ENCODE measurements at places on chromosomes 2 and 18.

GRCh38 chr2:235599596-235600338 is 105.9 kb downstream of the AGAP1 start:
- no peak for DNase-seq

DNA sequence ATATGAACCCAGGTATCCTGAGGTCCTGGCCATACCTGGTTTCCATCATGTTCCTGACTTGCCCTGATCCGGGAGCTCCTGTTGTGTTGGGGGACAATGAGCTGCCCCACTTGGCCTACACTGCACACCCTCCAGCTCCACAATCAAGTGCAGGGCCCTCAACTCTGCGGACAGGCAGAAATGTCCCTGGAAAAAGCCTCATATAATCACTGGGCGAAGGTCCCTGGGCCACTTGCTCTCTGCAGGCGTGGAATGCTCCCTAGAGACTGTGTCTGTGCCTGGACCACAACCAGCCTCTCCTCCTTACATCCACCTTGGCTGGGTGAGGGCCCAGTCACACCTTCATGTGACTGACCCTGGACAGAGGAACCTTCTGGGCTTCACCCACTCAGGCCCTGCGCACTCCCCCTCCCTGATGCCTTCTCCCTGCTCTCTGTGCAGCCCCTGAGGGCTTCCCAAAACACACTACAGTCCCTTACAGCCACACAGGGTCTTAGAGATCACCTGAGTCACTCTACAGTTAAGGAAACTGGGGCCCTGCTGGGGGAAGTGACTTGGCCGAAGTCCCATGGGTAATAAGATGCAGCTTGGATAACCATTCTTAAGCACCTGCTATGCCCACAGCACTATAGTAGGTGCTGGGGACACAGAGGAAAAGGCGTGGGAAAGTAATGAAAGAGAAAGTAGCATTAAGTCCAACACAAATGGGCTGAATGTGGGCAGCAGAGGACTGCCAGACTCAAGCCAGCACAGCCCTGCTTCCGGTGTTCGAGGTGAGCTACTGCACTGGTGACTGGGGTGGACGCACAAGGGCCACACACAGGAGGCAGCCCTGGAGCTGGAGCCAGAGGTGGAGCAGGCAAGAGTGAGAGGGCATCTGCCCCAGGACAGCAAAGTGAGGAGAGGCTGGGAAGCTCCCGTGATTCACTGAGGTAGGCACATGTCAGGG is 9.8 kb downstream of the BOLA3 start:
- DNase-seq, result peak; percentile 24

GRCh38 chr2:75920859-75921551 is 210.3 kb upstream of the GCFC2 start:
- DNase-seq, result no peak

DNA sequence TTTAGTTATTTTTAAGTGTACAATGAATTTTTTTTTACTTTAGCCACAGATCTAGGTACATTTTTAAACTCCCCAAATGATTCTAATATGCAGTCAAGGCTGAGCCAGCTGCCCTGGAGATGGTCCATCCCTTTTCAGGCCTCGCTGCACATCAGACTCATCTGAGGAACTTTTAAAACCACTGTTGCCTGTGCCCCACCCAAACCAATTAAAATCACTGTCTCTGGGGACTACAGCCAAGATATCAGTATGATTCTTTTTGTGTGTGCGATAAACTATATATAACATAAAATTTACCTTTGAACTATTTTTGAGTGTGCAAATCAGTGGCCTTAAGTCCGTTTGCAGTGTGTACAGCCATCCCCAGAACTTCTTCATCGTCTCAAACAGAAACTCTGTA is 9.1 kb upstream of the MALT1 start:
- no peak for DNase-seq

GRCh38 chr2:135916207-135916606 is 40.0 kb upstream of the MCM6 start:
- no peak for DNase-seq

DNA sequence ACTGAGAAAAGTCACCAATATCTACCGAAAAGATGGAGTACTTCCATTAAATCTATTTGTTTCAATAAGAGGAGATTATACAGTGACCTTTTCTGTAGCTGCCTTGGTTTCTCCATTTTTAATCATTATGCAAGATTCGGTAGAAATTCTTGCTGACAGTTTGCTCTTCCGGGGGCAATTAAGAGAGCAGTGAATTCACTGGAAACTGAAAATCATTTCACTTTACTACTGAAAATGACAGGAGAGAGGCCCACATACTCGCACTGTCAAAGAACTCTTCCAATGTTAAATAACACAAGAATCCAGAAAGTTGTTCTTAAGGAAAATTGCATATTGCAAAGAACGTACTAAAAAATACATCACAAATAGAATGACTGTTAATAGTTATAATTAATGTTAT is 699.3 kb downstream of the CBLN2 start:
- no peak for DNase-seq

GRCh38 chr2:100013892-100014677 is 128.3 kb downstream of the AFF3 start:
- DNase-seq, result peak; percentile 54

DNA sequence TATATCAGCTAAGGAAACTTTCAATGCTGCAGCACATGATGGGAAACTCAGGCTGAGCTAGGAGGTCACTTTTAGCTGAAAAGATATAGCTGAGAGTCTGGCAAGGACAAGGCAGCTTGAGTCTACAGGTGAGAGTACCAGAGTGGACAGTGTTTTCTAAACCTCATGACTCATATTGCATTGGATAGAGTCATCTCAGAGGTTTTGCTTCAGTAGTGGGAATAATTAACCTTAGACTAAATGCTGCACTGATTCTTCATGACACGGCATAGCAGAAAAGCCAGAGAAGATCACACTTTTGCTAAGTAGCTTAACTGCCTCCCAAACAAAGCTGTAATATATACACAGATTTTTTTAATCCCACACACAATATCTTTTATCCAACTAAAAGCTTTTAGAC is 865.0 kb upstream of the CDH2 start:
- DNase-seq, result no peak

- no peak for DNase-seq
Measured at GRCh38 chr2:195636890-195637289, 20.1 kb upstream of the SLC39A10 start.

DNA sequence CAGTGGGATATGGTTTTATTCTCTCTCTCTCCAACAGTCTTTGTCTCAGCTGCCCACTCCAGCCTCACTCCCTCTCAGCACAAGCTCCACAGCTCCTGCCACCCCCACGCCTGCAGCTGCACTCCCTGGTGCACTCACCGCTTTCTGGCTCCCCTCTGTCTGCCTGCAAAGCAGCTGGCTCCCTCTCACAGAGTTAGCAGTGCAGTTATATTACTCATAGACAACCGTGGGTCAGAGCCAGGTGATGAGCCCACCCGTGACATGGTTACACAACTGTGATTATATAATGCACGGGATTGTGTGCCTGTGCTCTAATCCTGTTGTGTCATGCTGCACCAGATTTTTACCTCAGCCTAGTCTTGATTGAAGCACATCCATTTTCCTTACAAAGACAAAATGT is 276.9 kb upstream of the CHAC2 start:
- peak; percentile 46 for DNase-seq

- no peak for DNase-seq
Measured at GRCh38 chr2:124978597-124978996, 953.5 kb downstream of the CNTNAP5 start.

DNA sequence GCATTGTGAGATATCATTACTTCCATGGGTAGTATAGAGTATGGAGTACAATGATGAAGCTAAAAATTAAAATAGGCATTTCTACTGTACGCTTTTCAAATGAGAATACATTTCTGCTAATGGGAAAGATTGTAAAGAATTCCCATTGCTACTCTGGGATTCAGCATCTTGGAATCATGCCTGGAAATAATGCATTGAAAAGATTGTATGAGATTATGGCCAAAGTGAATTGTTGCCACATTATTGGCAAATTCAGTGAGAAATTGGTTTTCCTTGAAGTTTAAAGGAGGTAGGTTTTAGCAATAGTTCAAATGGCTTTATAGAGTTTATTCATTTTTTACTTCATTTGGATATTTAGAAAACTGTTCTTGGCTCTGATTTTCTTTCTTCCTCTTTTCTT is 157.9 kb downstream of the GULP1 start:
- DNase-seq, result no peak

- DNase-seq, result no peak
Measured at GRCh38 chr18:49344096-49344495, 116.3 kb downstream of the DYM start.

DNA sequence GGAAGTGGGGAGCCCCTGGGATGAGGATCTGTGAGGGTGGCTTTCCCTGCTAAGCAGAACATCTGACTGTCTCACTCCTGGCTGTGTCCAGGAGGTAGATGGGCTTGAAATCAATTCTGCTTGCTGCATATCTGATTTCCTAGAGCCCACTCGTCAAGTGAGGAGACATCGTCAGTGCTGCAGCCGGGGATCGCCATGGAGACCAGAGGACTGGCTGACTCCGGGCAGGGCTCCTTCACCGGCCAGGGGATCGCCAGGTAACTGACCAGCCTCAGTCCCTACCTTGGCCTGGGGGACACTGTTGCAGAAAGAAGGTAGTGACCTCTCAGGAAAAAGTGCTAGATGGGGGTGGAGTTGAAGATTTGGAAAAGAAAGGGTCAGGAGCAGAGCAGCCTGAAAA is 31.3 kb downstream of the CNGA3 start:
- DNase-seq, result no peak

DNA sequence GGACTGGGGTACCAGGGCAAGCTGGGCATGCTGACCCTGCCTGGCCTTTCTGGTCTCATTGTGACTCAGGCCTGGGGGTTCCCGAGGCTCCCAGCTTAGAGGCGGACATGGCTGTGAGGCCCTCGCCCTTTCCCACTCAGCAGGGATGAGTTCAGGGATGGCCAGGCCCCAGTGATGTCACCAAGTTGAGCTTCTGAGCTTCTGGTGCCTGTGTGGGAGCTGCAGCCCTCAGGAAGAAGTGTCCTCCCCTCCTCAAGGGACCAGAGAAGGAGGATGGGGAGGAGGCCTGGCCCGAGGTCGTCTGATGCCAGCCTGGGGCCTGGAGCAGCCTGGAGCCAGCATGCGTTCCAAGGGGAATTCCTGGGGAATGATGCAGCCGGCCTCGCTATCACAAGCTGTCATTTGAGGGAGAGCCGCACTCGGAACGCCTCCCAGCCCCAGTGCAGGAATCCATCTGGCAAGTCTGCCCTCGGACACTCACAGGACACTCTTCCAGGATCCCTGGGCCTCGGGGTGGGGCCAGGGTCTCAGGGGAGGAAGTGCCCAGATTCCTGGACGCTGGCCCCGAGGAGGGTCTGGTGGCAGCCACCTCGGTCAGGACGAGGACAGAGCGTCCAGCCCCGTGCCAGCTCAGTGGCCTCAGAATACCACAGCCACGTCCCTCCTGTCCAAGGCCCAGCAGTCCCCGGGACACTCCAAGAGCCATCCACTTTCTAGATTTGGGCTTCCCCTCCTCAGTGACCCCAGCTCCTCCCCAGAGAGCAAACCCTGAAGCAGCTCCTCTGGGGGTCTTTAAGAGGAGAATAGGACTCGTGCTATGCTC is 61.2 kb upstream of the GPC1 start:
- DNase-seq, result peak; percentile 83

GRCh38 chr2:234669621-234670020 is 172.7 kb upstream of the ARL4C start:
- DNase-seq, result no peak

GRCh38 chr2:55618275-55619055 is 1.0 kb upstream of the PPP4R3B start:
- DNase-seq, result peak; percentile 51

DNA sequence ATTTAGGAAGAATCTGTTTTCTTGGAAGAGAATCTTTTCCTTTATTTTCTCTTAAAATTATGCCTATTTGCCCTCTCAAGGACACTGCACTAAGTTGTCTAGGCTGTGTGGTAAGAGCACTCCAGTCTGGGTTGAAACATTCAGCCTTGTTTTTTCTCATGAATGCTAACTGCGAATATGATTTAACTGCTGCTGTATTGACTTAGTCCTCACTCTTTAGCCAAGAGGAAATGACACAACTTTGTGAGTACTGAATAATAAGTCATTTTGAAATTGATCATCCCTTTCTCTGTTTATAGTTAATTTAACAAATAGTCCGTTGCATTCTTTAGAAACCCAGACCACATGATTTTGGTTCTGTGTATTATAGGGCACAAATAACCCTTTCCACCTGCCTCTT is 4.5 kb upstream of the RND3 start:
- DNase-seq, result no peak

All from ureter (tissue), 1 donor.